ENCODE measurements at places on chromosomes 7 and 10.

DNA sequence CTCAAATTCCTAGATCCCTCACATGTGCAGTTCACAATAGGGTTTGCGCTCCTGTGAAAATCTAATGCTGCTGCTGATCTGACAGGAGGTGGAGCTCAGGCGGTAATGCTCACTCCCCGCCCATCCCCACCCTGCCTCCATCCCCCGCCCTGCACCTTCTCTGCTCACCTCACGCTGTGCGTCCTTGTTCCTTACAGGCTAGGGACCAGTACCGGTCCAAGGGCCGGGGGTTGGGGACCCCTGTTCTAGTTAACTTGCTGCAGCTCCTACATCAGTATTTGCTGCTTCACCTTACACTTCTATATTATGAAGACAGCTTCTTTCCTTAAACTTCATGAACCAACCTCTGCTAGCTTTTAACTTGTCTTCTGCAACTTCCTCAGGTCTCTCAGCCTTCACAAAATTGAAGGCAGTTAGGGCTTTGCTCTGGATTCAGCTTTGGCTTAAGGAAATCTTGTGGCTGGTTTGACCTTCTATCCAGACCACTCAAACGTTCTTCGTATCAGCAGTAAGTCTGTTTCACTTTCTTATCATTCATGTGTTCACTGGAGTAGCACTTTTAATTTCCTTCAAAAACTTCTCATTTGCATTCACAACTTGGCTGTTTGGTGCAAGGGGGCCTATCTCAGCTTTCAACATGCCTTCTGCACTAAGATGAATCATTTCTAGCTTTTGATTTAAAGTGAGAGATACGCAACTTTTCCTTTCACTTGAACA lies 1.7 kb upstream of the TNKS2 start:
- peak; percentile 41 for DNase-seq

DNA sequence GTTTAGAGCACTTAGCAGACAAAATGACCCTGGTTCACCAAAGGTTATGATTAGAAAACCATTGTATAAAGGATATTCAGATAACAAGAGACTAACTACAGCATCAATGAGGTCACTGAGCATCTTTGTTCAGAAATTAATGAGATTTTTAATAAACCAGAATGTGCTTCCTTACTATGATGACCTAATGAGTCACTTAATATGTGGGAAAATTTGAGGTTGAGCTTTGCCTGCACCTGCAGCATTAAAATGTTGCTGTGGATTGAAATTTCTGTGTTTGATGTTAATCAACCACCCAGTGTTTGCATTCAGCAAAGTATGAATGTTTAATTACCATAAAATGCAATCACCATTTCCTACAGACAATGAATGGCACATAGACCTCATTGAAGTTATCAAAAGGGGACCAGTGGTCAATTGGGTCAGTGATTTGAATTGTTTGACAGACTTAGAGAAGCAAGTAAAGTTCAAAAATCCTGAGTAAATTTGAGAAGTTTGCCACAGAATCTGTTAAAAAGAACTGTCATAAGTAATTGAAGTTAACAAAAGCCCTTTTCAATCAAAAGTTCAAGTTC lies 45.8 kb downstream of the EXOC6 start:
- no peak for DNase-seq

DNA sequence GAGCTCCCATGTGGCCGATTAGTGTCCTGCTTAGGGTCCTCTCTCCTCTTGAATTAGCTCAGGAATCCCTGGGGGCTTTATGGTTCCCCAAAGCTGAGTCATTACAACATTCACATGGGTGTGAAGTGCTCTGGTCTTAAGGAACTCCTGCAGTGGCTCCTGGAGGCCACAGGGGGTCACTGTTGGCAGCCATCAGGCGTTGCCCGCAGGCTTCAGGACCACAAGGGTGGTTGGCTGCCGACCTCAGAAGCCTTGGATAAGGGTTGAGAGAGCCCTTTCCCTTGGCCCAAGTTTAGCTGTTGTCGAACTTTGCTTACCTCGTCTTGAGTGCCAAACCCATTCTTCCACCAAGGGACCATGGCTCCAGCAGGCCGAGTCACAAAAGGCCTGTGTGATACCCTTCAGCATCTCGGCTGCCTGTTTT lies 61.7 kb downstream of the SH2D4B start:
- no peak for DNase-seq

DNA sequence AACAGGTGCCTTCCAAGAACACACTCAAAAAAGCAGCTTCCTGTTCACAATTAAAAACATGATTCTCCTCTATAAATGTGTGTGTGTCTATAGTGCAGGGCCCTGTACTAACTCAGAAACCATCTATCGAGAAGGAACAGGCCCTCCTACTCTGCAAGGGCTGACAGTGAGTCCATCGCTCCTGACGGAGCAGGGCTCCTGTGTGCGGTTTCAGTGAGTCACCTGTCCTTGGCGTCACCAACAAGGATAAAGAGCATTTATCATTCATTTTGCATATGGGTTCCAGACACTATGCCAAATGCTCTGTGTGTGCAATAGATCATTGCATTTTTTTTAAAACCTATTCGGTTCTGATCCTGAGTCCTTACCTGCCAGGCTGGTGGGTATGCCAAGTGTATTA lies 63.7 kb downstream of the TACC2 start:
- DNase-seq = no peak

- DNase-seq = peak; percentile 73
Measured at GRCh38 chr7:128883622-128884448, 21.2 kb downstream of the ATP6V1F start.

DNA sequence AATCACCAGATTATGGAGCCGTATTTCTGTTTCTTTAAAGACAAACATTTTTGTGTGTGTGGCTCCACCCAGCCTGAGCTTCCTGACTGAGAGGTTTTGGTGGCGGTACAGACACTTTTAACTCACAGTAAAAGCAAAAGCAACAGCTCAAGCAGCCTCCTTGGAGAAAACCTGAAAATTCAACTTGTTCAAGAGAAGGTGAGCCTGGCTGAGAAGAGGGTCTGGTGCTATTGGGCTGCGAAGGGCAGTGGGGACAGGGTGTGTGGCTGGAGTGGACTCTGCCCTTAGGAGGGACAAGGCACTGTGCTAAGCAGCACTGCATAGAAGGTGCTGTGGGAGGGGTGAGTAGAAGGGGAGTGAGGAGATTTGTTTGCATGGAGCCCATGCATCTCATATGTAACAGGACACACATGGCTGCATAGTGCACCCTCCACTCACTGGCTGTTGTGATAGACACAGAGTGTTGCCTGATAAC lies at the start of gene GIMAP7:
TSS of gene GIMAP7 (plus strand) at position 125 of the 475 bp plus-strand sequence. CDS start 5,103 bp downstream, outside the sequence.
- peak; percentile 85 for DNase-seq

DNA sequence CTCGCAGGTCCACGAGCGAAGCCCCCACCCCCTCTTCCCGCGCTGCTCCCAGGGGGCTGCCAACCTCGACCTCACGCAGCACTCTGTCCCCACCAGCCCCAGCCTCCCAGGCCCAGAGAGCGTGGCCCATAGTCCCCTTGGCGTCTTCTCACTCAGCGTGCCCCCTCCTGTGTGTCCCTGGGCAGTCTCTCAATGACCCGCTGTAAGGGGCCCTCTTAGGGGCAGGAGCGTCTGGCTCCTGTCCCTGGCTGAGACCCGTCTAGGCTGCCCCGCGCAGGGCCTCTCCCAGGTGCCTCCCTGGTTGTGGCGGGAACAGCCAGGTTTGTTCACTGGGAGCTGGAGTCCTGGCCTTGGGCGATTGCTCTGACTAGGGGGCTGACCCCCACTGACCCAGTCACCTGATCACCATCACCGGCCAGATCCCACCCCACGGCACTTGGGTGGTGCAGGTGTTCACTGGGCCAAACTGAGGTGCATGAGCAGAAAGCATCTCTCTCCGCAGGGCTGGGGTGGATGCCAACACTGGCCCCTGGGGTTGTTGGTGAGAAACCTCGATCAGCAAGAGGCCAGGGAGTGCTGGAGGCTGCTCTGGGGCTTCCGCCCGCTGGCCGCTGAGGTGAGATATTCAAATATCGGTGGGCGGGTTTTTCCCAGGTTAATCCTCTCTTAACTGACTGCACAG lies 12.6 kb upstream of the WDFY4 start:
- no peak for DNase-seq

DNA sequence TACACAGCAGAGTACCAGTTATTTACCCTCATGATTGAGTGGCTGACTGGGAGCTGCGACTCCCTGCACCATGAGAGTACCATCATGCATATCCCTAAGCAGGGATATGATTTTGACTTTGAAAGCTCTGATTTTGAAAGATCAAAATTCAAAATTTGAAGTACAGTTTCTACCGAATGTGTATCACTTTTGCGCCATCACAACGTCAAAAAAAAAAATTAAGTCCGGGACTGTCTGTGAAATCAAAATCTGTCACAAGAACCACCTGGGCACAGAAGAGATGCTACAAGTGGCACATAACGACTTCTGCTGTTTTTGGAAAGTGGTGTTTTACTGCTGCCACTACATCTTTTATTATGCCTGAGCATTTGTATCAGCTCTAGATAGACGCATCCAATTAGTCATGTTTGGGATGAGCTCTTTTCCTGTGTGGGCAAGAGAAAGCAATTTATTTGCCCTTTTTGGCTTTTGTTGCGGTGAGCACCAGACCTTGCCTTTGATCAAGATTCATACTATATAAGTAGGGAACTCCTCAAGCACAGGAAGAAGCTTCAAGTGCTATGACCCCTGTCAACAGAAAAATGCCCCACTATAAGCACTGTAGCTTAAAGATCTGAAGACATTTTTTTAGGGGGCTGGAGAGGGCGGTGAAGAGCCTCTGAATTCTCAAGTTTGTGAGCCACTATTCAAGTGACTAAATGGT lies 10.7 kb downstream of the MTPN start:
- no peak for DNase-seq

- DNase-seq = no peak
Measured at GRCh38 chr10:82660205-82660604, 785.2 kb downstream of the NRG3 start.

DNA sequence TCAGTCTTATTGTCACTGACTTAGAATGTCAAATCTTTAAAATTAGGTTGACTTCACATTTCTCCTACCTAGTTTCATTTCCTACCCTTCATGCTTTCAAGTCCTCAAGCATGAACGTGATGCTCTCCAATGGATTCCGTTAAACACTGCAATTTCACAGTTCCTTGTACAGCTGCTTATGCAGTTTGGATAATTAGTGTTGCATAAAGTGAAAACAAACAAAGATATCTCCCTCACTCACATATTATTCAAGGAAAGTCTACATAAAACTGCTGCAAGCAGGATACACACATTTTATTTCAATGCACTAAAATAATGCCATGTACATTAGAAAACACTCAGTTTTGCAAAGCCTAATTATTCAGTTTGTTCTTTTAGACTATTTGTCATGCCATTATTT lies 214.0 kb downstream of the CRPPA start:
- DNase-seq = no peak

DNA sequence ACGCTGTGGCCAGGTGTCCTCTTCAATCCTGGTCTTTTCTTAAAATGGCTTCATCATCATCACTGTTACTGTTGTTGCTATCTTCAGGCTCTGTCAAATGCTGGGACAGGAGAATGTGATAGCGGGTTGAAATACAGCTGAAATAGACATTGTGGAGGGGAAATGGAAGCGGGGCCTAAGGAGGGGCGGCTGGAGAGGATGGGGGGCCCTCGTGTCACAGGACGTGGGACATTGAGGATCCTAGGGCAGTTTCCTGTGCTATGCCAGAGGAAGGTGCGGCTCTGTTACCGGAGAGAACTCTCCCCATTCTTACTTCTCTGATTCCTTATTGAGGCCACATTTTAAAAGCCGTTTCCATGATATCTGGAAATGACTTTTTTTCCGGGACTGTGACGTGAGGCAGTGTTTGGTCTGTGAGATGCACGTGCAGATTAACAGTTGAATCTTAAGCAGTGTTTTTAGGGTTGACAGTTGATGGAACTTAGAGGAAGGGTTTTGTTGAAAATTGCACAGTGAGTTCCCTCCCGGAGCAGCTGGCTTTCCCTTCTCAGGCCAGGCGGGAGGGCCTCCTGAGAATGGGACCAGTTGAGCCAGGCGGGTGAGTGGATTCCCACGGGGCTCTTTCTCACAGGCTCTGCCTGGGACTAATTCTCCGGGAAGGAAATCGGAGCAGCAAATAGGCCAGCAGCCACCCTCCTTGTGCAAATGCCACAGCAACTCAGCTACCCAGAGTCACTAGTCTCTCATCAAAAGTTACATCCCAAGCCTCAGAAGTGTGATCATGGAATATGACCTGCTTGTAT lies 125.2 kb downstream of the TACC2 start:
- DNase-seq = no peak

DNA sequence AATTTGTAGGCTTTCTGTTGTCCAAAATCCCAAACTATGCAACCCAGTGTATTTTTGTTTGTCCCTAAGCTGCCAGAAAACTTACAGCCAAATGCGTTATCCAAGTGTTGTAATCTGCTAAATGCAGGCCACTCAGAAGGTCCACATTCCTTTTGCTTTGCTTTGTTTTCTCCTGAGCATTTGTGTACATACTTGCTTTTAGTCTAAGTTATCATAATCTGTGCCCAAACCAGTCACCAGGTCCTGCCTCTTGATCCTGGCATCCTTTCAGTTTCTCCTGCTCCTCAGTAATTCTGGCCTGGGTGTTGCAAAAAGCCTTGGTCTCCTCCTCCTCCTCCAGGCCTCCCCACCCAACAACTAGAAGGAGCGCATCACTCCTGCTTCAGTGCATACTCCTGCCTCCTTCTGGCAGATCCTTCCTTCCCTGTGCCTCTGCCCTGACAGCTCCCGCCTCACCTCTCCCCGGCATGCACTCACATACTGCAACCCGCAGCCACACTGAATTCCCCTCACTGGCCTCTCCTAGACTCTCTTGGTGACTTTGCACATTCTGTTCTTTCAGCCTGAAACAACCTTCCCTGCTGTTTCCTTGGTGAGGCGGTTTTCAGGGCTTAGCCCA lies 2.3 kb downstream of the DENND2A start:
- no peak for DNase-seq

DNA sequence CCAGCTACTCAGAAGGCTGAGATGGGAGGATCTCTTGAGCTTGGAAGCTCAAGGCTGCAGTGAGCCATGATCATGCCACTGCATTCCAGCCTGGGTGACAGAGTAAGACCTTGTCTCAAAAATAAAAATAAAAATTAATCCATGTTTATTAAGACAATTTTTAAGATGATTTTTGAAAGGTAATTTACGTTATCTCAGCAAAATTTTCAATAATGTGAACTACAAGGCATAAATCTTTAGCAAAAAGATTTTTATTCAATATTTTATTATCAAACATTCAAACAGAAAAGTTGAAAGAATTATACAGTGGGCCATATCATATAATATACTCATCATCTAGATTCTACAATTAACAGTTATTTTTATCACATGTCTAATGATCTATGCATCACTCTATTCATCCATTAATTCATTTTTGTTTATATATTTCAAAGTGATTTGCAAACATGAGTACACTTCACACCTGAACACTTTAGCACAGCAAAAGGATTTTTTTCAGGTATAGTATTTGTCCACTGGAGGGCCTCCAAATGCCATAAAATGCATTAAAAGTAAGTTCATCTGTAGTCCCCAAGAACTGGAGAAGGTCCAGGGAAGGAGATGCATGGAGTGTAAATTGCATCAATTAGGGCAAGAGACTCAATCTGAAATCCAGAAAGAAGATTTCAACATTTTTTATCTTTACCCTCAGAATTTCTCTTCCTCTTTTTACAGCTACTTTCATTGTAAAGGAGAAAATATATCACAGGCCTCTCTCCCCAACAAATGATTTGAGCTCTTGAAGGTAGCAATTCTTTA lies 38.6 kb upstream of the RSBN1L start:
- DNase-seq = no peak

Data from T-helper 1 cell (primary cell).